ENCODE measurements at places on chromosomes 16 and 17. TPM values are rescaled to one million over a fixed set of nuclear protein-coding genes. Genes with fewer than 3 reads are reported as not detected.

DNA sequence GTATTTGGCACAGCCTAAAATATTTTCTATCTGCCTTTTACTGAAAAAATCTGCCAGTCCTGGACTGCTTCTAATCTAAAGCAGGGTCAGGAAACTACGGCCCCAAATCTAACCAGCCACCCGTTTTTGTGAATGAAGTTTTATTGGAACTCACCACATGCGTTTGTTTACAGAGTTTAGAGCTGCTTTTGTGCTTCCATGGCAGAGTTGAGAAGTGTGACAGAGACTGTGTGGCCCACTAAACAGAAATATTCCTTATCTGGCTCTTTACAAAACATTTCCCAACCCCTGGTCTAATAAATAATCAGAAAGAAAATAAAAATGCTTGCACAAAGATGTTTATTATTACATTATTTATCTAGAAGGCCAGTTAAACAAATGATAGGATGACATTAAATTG, 110.2 kb downstream of the COPRS start:
- no peak overlapping the region for H3K4me3 ChIP-seq
- DNase-seq: no peak
- no peaks in the 10 kb centered on the region for H3K36me3 ChIP-seq
- H3K4me1 ChIP-seq: peaks cover 12% of the 10 kb centered on the region
- no peak overlapping the region for H3K27ac ChIP-seq

GRCh38 chr16:84566545-84567257, 51.2 kb downstream of the COTL1 start:
- no peak for DNase-seq
- no peaks in the 10 kb centered on the region for H3K27me3 ChIP-seq

DNA sequence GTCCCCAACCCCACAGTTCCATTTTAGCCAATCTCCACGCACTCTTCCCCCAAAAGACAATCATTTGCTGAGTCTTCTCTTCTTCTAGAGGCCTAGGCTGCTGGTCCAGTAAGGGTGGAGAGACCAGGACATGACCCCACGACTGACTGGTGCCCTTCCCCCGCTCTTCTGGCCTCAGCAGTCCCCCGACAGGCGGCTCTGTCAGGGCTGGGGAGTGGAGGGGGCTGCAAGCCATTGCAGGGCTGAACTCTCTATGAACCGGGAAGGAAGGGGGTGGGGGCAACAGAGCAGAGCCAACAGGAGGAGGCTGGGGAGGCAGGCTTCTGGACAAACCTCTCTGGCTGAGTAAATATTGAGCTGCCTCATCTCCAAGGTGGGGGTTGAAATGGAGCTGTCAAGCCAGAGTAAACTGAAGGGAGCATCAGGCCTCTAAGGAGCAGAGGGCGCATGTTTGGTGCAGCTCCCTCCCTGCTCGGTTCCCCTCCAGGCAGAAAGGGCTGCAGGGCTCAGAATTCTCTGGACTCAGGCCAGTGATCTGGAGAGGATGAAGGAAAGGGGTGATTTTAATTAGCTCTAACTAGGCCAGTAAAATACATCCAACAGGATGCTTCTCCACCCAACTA, 8.7 kb downstream of the HOXB1 start:
- no peak overlapping the region for H3K27ac ChIP-seq
- no peaks in the 10 kb centered on the region for H3K36me3 ChIP-seq
- H3K4me1 ChIP-seq: no peaks in the 10 kb centered on the region
- DNase-seq: no peak

DNA sequence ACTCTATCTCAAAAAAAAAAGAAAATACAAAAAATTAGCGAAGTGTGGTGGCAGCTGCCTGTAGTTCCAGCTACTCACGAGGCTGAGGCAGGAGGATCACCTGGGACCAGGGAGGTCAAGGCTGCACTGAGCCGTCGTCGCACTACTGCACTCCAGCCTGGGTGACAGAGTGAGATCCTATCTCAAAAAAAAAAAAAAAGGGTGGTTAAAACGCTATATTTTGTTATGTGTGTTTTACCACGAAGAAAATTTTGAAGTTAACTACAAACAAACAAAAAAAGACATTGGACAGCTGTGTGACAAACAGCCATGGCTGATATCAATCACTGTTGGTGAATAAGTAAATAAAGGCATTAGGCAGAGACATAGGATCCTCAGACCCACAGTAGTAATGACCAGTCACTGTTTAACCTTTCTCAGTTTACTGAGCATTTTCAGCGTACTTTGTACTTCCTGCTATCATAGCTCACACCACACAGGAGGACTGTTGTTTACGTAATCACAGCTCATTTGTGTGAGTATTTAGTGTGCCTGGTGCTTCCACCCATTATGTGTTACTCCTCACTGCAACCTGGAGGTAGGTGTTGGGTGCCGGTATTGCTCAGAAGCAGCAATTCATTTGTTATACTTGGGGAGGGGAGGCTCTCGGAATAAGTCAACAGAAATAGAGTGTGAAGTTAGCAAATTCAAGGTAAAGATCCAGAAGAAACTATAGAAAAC, 55.4 kb downstream of the COPRS start:
- no peaks in the 10 kb centered on the region for H3K27me3 ChIP-seq
- H3K36me3 ChIP-seq: no peaks in the 10 kb centered on the region
- H3K4me3 ChIP-seq: no peak overlapping the region
- no peak for DNase-seq

DNA sequence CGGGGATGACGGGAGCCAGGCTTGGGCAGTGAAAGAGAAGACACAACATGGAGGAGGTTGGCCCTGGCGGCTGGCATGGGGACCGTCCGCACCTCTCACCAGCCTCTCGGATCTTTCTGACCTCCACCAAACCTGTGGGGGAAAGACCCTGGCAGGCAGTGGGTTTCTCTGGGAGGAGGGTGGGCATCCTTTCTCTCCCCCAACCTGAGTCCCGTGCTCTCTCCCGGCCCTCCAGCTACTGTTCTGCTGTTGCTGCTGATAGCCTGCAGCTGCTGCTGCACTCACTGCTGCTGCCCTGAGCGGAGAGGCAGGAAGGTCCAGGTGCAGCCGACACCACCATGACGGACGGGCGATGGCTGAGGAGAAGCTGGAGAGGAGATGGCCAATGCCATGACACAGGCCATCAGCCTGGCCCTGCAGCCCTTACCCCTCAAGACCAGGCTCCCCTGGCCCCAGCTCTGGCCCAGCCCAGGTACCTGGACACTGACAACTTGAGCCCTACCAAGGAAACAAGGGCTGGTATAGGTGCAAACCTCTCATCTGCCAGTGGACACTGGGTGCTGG, 7.4 kb downstream of the SMIM5 start:
- H3K27me3 ChIP-seq: no peaks in the 10 kb centered on the region
- H3K4me3 ChIP-seq: no peak overlapping the region
- DNase-seq: no peak
- H3K27ac ChIP-seq: no peak overlapping the region

DNA sequence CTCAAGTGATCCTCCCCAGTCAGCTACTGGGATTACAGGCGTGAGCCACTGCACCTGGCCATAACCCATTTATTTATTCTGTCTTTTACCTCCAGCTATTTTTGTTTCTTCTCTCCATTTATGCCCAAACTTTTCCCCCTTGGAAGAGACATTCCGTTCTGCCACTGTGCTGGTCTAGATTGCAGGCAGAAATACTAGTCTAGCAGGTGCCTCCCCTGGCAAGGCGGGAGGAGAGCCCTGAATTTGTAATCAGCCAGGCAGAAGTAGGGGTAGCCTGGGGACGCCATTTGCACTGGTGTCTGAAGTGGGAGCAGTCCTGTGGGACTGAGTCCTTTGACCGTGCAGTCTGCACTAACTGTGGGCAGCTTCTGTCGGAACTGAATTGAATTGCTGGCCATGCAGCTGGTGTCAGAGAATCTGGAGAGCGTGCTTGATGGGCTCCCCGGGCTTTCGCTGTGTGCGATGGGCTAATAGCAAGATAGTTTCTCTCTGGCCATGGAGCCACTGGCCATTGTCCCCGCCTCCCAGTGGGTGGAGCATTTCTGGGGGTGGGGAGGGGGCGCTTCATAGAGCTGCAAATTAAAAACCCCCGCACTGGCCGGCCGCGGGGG, 31.5 kb upstream of the LITAF start:
- H3K4me3 ChIP-seq: no peak overlapping the region
- no peaks in the 10 kb centered on the region for H3K27me3 ChIP-seq
- peaks cover 10% of the 10 kb centered on the region for H3K4me1 ChIP-seq
- H3K27ac ChIP-seq: no peak overlapping the region
- no peak for DNase-seq

GRCh38 chr17:58204796-58205195, 12.3 kb downstream of the EPX start:
- no peaks in the 10 kb centered on the region for H3K36me3 ChIP-seq
- DNase-seq: no peak
- no peak overlapping the region for H3K4me3 ChIP-seq
- no peak overlapping the region for H3K27ac ChIP-seq

DNA sequence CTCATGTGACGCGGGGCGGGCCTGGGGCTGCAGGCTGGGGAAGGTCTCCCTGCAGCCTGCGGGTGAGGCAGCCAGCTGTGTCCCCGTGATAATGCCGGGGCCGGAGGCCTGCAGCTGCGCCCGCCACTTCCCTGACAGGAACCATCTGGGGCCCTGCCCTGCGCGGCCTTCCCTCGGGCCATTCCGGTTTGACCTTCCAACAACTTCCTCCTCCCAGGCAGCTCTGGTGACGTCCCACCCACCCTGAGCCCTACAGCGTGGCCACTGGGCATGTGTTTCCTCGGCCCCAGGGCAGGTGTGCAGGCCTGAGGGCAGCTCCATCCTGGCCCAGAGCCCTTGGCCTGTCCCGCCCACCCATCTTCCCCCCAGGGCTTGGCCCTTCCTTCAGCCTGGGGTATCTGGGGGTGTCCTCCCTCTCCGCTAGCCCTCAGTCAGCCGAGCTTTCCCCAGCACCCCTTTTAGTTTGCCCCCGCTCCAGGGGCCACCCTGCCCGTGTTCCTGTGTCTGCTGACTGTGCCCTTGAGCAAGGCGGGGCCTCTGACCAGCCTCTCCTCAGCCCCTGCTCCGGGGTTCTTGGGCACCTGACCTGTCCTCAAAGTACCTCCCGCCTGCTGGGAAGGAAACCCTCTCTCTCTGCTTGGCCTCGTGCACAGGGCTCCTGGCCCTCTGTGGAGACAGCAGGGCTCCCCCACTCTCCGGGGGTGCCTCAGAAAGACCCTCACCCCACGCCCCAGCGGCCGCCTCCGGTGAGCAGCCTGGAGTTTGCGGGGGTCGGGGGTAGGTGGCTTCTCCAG, at the start of gene CBFA2T3:
CBFA2T3 (minus strand) TSS at position 190 of the 794 bp plus-strand sequence. CDS start 400 bp downstream, outside the sequence.
- no peaks in the 10 kb centered on the region for H3K36me3 ChIP-seq
- H3K27ac ChIP-seq: no peak within 1 kb of the TSS
- H3K4me3 ChIP-seq: no peak within 1 kb of the TSS
- DNase-seq: peak; percentile 55
- H3K4me1 ChIP-seq: no peaks in the 10 kb centered on the region

DNA sequence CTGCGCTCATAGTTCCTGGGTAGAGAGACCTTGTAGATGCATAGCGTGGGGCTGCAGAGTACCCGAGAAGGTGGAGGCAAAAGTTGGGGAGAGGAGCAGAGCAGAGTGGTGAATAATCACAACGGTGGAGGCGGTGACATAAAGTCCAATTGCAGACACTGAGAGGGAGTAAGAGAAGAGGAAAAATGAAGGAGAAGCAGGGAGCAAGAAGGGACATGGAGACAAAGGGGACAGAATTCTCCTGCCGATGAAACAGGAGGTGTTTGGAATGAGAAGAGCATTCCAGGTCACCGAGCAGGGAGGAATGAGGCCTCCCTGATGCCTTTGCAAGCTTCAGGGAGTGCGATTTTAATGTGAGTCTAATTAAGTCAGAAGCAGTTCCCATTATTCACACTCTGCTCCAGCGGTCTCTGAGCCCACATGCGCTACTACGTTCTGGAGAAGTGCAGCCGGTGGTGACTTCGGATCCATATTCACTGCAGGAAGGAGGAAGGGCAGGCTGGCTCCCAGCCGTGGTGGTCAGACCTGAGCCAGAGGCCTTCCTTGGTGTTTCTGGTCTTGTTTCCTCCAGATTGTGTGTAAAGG, 108.0 kb upstream of the DNAH9 start:
- no peaks in the 10 kb centered on the region for H3K4me1 ChIP-seq
- no peak overlapping the region for H3K27ac ChIP-seq
- no peaks in the 10 kb centered on the region for H3K27me3 ChIP-seq
- no peak overlapping the region for H3K4me3 ChIP-seq
- no peaks in the 10 kb centered on the region for H3K36me3 ChIP-seq

- no peaks in the 10 kb centered on the region for H3K27me3 ChIP-seq
- DNase-seq: peak; percentile 71
- H3K36me3 ChIP-seq: no peaks in the 10 kb centered on the region
- H3K4me1 ChIP-seq: peaks cover 10% of the 10 kb centered on the region
- H3K4me3 ChIP-seq: no peak within 1 kb of the TSS
- peak within 1 kb of the TSS; percentile 84 for H3K27ac ChIP-seq
These were observed at the start of gene TNFRSF17 for GRCh38 chr16:11964761-11965551. TSS of gene TNFRSF17 (plus strand) at chr16:11965210. CDS start at chr16:11965325, 115 bp downstream.

GRCh38 chr17:57838857-57839570, 10.8 kb downstream of the MRPS23 start:
- no peaks in the 10 kb centered on the region for H3K36me3 ChIP-seq
- no peaks in the 10 kb centered on the region for H3K27me3 ChIP-seq
- DNase-seq: no peak

DNA sequence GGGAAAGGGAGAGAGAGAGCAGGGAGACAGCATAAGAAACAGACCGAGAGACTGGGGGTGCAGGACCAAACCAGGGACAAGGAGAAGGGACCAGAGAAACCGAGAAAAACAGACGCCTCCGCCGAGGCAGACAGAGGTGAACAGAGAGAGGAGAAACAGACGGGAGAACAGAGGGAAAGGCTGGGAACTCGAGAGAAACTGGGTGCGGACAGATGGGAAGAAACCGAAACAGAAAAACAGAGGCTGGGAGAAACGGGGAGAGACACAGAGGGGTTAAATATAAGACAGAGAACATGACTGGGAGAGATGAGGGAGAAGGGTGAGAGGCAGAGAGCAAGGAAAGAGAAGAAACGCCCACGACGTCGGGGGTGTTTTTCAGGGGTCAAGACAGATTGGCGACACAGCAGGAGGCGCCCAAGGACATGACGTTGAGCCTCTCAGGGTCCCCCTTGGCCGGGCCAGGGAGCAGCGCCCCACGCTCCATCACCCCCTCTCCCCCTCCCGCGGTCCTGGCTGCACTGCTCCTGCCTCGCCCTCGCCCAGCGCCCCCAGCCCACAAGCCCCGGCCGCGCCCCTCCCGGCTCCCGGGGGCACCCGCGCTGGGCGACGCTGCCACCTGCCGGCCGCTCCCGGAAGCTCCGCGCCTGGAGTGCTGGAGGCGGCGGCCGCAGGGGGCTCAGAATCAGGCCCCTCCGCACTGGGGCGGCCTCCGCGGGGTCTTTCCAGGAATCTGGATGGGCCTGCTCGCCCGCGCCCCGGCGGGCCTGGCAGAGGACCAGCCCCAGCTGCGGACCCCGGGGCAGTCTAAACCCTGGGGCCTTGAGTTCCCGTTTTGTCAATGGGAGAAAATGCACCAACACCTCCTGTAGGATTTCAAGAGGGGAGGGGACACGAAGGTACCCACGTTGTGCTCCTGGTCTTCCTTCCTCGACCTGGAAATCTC, 1.3 kb upstream of the TMEM92 start:
- H3K36me3 ChIP-seq: no peaks in the 10 kb centered on the region
- peak overlapping the region; percentile 76 for H3K27ac ChIP-seq
- peak; percentile 69 for DNase-seq
- H3K27me3 ChIP-seq: no peaks in the 10 kb centered on the region
- H3K4me1 ChIP-seq: peaks cover 14% of the 10 kb centered on the region

- no peak for DNase-seq
- no peaks in the 10 kb centered on the region for H3K4me1 ChIP-seq
- no peak overlapping the region for H3K4me3 ChIP-seq
- H3K27ac ChIP-seq: no peak overlapping the region
- H3K27me3 ChIP-seq: no peaks in the 10 kb centered on the region
These were observed 10.1 kb upstream of the TANC2 start for GRCh38 chr17:62955841-62956352.

The STH gene
- total RNA-seq: not detected

The CACNG5 gene
- 0.55 TPM for total RNA-seq

The SLC6A2 gene
- total RNA-seq: 3.5 TPM

The C16orf92 gene
- total RNA-seq: 12.4 TPM

The CCDC144A gene
- total RNA-seq: 144 TPM

The C17orf67 gene
- total RNA-seq: 5.3 TPM

The FNDC8 gene
- total RNA-seq: 120 TPM

The ABCA8 gene
- 249 TPM for total RNA-seq

The TP53TG3F gene
- 2.0 TPM for total RNA-seq

Data from testis (tissue), 5 donors.